ENCODE measurements at places on chromosomes 16 and 17.

- no peak for DNase-seq
Measured at GRCh38 chr16:72995151-72995881, 52.6 kb downstream of the ZFHX3 start.

DNA sequence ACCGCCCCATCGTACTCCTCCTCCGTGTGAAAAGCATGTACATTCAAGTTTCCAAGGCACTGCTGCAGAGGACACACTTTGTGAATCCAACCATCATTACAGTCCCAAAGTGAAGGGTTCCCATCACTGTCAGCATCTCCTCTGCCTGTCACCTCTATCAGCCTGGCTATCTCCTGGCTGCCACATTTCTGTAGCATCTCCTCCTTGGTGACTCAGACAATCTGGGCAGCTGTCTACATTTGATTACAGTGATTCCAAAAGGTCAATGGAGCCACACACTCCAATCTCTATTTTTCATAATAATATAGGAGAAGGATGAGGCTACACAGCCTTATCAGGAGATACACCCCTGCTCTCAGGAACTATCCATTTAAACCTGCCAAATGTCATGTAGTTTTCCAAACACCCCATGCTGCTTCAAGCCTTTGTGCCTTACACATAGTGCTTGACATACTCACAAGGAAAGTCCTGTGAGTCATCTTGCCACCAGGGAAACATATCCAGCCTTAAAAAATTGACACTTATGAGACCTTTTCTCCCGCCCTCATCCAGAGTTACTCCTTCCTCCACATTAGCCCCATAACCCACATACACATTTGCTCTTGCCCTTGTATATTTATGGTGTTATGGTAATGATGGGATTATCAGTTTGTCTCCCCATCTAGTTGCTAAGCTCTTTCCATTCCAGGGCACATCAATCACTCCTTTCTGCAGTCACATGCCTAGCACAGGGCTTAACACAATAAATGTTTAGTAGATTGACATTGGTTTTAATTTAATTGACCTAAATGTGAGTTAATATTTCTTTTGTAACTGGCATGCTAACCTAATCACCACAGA, 250.1 kb upstream of the CDH5 start:
- no peak for DNase-seq

- DNase-seq: peak; percentile 81
Measured at GRCh38 chr16:9469512-9469911, 378.1 kb downstream of the HAPSTR1 start.

GRCh38 chr16:22161999-22162655, at the start of gene SDR42E2:
Gene SDR42E2, plus strand, starts transcription at chr16:22162506. Its CDS starts 3,077 bp downstream, at chr16:22165583.
- peak; percentile 35 for DNase-seq

- DNase-seq: no peak
Measured at GRCh38 chr16:68289202-68289601, 21.5 kb downstream of the SLC7A6OS start.

DNA sequence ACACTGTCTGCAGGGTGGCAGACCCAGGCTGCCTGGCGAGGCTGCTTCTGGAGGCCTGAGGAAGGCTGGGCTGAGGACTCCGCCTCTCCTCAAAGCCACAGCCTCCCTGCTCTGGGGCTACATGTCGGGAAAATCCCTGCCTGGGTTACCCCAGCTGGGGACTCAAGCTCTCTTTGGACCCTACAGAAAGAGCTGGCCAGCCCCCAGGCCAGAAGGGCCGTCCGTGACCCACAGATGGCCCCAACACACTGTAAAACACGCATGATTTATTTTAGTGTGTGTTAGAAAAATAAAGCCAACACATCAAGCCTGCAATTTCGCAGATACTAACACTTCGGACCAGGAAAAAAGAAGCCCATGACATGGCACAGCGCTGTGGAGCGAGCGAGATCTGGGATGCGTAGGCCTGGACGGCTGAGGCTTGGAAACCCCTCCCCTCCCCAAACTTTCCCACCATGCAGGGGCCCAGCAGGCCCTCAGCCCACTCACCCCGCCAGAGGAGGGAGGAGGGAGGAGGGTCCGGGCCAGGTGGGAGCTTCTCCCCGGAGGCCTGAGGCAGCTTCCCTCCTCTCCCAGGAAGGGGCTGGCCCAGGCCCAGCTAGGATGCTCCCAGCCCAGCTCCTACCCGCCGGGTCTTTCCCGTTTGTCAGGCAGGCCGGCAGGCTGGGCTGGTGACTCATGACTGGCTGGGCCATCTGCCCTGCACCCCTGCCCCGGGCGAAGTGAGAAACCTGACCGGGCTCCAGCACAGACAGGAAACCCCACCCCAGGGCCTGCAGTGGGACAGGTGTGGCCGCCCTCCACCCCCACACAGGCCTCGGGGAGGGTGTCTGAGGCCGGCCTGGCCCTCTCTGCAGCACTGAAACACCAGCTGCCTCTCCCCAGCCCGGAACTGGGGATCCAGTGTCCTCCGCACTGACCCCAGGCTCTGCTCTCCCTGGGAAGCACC, 34.1 kb upstream of the SLC38A10 start:
- DNase-seq: peak; percentile 95

DNA sequence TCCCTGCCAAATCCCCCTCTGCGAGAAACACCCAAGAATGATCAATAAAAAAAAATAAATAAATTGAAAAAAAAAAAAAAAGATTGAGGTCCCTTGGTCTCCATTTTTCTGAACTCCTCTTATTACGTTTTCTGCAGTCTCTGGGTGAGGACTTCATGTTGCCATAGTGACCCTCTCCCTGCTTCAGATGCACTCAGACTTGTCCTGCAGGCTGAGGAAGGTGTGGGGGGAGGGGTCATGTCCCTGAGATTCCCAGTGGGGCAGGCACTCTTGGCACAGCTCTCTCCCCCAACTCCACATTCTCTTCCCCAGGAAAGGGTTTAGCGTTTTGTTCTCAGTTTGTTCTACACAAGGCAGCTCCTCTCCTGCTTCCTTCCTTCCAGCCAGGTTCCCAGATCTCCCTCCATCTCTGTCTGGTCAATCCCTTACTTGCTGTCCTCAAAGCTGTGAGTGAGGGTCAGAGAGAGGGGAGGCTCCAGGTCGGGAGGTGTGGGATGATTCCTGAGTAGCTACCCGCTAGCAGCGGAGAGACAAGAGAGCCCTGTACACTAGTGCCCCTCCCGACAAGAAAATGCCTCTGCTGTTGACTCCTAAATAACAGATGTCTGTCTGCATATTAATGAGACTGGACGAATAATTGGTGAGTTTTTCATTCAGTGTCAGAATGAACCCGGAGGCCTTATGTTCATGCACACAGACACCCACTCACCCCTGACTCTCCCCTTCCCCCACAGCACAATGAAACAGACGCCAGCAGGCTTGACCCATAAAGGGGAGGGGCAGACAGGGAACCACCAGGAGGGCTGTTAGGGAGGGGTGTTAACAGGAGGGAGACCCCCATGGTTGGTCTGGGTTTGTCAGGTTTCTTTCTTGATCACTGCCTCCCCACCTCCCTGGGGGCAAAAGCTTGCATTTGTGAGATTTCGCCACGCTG, 9.2 kb downstream of the RND2 start:
- DNase-seq: no peak

- no peak for DNase-seq
Measured at GRCh38 chr17:7575959-7576358, 3.5 kb upstream of the CD68 start.

DNA sequence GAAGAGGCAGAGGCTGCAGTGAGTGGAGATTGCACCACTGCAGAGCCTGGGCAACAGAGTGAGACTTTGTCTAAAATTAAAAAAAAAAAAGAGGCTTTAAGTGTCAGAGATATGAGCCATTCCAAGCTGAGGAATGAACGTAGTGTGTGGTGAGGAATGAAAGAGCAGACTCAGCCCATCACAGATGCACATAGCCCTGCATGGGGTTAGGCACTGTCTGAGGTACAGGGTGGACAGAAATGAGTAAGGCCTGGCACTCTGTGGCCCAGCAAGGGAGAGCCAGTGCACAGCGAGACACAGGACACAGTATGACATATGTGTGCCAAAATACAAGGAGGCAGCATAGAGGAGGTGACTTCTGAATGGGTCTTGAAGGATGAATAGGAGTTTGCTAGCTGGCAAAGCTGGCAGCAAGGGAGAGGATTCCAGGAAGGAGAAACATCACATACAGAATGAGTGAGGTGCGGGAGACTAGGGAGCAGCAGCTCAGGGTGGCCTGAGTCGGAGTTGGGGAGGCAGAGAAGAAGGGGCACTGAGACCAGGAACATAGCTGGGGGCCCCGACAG, 8.7 kb upstream of the ZNF469 start:
- DNase-seq: no peak

GRCh38 chr17:81367171-81367570, 28.1 kb upstream of the BAHCC1 start:
- no peak for DNase-seq

DNA sequence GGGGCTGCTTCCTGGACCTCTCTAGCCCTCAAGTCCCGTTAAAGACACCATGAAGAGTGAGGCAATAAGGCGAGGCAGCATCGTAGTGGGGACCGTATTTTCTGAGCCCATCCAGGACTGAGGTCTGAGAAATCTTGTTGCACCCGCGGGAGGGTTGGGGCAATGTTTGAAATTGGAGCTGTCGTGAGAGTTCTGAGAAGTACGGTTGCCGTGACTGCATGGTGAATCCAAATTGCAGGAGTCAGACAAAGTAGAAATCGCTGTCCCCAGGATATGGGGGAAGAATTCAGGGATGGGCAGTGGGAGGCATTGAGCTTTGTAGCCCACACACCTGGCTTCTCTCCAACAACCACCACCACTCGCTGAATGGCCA, 42.0 kb upstream of the RPL38 start:
- no peak for DNase-seq

DNA sequence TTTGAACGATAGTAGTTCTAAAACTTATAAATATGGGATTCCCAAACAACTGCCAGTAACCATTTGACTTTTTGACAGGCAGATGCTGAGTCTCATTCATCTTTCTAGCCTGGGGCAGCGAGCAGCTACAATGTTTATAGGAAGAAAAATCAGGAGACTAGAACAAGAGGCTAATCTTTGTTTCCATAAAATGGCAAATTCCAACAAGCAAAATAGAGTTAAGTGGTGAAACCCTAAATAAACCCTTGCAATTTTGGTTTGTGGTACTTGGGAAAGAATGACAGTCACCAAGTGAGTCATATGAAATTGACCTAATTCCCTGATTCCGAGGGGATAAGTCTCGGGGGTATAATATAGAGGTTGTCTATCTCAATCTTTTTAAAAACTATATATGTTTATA, 27.3 kb upstream of the HS3ST2 start:
- DNase-seq: no peak

DNA sequence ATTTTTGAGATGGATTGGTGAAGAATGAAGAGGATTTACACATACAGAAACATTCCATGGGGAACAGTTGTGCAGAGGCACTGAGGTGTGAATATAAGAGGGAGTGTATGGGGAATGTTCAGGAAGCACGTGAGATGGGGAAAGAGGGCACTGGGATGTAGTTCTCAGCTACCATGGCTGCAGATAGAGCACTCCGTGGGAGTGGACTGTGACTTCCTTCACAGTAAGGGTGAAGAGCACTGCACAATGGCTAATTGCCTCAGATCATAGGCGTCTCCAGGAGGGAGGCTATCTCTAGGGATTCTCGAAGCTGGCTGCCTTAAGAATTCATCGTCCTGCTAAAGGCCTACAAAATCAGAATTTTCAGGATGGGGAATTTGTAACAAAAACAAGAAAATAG, 7.0 kb downstream of the YPEL2 start:
- DNase-seq: no peak

GRCh38 chr17:35297666-35298065, 54.8 kb downstream of the SLFN5 start:
- no peak for DNase-seq

DNA sequence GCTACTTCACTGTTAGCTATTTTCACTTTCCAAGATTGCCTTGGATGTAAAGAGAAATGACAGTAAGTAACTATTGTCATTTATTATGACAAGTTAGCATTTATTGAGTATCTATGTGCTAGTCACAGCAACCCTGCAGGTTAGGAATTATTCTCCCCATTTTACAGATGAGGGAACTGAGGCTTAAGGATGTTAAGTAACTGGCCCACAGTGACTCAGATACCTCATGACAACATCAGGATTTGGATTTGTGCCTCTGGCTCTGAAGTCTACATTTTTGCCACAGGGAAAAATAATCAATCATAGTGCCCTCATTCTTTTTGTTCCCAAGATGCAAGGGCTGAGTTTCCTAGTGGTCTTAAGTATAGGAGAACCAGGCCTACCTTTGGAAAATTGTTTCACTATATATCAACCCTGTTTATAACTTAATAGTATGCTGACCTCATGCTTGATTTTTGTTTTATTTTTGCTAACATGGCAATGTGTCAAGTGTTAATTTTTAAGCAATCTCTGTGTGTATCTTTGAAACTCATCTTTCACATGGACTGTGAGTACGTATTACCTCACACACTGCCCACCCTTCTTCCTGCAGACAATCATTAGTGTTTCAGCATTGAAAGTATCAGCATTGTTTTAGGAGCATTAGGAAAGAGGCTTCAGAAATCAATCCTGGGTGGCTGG, 105.0 kb downstream of the TANGO6 start:
- DNase-seq: no peak

Data from SW480 (cell line).